ENCODE measurements at places on chromosomes 16 and 17.

DNA sequence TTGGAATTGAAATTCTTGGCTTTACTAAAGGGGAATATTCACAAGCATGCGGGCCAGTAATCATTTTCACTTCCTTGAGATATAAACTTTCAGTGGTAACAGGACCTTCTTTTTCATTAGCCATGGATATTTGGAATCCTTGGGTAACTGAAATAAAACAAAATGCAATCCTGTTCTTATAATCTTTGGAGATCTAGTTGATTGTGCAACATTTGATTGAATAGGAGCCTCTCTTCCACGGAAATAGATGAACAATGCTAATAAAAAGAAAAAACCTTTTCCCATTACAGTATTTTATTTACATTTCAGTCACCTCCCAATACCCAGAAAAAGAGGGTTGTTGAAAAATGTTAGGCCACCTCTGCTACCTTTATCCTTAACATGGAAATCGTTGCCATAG is 225.6 kb downstream of the MAP2K6 start:
- no peak for DNase-seq

GRCh38 chr16:83023640-83024039 is 396.9 kb downstream of the CDH13 start:
- no peak for DNase-seq

- DNase-seq, result no peak
These were observed 7.6 kb downstream of the MYO1C start for GRCh38 chr17:1484676-1485422.

GRCh38 chr16:58022601-58023371 is 2.8 kb upstream of the MMP15 start:
- DNase-seq, result no peak
